ENCODE measurements at places on chromosomes 7 and 10.

GRCh38 chr10:5832946-5833345, 19.7 kb upstream of the GDI2 start:
- no peak for DNase-seq

DNA sequence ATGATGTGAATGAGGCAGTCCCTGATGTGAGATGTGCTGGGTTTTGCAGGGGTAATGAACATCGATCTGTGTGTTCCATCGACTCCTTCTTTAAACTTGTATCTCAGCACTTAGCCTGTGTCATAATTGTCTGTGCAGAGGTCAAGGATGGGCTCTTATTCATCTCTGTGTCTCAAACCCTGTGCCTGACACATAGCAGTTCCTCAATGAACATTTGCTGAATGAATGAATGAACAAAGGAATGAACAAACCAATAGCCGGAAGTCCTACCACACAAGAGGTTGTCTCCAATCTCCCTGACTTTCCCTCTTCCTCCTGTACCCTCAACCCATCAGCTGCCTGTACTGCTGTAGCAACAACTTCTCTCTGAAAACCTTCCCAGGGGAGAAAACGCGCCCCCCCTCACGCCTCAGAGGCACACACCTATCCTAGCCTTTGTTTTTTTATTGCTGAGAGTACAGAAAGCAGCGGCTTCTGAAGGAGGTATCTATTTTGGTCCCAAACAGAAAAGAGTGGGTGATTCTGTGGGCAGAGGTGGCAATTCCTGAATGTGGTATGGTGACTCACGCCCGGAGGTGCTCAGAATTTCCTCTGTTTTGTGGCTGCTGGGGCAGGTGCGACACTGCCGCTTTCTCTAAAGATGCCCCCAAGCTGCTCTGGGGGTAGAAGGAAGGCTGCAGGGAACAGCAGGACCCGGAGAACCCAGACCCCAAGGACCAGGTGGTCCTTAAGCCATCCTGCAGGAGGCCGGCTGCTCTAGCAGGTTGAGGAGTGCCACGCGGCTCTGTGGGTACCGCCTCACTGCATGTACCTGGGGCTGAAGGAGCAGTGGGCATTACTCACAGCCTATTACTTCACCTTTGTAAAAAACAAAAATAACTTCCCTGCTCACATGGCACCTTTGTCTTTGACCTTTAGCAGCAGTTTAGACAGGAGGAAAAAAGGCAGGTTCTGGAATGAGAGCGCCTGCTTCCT, 9.6 kb downstream of the IL2RA start:
- DNase-seq = no peak

GRCh38 chr7:44307301-44307900, 18.0 kb downstream of the CAMK2B start:
- no peak for DNase-seq

GRCh38 chr7:28347475-28348318, 64.6 kb upstream of the CREB5 start:
- no peak for DNase-seq

DNA sequence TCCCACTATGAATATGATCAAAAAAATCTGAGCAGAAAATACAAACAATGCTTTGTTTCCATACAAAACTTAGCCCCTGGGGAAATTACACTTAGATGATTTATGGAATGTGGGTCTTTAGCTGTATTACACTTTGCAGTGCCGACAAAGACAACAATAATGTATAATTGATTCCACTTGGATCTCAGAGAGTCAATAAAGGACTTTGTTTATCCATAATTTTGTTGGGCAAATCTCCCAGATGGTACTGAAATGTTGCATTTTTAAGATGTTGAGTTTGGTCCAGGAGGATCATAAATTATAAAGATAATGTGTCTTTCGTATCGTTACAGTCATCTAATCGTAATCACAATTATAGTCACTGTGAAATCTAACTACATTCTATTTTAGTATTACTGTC, 66.9 kb upstream of the DOCK1 start:
- no peak for DNase-seq

GRCh38 chr10:45058992-45059561, 58.4 kb downstream of the ZNF22 start:
- DNase-seq = no peak

- no peak for DNase-seq
Observed at GRCh38 chr10:60476451-60476850, 86.8 kb upstream of the ANK3 start.

DNA sequence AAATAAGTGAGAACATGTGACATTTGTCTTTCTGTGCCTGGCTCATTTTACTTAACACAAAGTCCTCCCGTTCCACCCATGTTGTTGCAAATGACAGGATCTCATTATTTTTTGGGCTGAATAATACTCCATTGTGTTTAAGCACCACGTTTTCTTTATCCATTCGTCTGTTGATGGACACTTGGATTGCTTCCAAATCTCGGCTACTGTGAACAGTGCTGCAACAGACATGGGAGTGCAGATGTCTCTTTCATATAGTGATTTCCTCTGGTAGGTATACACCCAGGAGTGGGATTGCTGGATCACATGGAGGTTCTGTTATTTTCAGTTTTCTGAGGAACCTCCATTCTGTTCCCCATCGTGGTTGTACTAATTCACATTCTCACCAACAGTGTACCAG, 264.4 kb upstream of the GALNT17 start:
- DNase-seq = no peak

DNA sequence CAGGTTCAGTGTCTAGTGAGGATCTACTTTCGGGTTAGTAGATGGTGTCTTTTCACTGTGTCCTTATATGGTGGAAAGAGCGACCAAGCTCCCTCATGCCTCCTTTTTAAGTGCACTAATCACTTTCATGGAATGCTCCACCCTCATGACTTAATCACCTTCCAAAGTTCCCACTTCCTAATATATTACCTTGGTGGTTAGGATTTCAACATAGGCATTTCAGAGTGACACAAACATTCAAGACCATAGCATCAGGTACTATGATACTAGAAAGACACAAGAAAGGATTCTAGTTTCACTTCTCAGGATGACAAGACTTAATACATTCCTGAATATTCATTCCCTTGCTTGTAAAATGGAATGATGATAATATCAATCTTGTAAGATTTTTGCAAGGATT, 119.1 kb upstream of the FAM3C start:
- no peak for DNase-seq

- peak; percentile 72 for DNase-seq
Observed at GRCh38 chr10:102643336-102644065, 778 bp upstream of the TRIM8 start.

DNA sequence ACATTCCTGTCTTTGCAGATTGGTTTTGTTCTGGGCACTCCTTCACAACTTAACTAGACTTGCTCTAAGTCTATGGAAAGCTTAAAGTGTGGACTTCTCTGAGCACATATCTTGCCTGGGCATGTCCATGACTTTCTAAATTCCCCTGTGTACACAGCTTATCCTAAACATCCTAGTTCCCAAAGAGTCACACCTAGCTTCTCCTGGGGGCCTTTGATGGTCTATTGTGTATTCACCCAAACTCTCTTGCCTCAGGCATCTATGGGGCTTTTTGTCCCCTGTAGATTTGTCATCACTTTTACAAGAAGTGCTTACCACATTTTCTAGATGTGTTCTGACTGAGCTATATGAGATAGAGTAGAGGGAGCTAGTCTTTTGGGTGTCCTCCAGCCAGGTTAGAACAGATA, 12.2 kb upstream of the ZNF488 start:
- no peak for DNase-seq

DNA sequence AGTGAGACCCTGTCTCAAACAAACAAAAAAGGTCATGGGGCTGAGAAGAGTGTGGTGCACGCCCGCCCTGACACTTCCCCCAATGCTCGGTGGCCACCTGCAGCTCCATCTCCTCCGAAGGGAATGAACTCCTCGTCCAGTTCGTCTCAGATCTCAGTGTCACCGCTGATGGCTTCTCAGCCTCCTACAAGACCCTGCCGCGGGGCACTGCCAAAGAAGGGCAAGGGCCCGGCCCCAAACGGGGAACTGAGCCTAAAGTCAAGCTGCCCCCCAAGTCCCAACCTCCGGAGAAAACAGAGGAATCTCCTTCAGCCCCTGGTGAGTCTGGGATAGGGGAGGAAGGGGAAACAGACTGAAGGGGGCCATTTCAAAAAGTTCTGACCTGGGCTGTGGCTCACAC, 4.2 kb downstream of the PCOLCE start:
- no peak for DNase-seq

DNA sequence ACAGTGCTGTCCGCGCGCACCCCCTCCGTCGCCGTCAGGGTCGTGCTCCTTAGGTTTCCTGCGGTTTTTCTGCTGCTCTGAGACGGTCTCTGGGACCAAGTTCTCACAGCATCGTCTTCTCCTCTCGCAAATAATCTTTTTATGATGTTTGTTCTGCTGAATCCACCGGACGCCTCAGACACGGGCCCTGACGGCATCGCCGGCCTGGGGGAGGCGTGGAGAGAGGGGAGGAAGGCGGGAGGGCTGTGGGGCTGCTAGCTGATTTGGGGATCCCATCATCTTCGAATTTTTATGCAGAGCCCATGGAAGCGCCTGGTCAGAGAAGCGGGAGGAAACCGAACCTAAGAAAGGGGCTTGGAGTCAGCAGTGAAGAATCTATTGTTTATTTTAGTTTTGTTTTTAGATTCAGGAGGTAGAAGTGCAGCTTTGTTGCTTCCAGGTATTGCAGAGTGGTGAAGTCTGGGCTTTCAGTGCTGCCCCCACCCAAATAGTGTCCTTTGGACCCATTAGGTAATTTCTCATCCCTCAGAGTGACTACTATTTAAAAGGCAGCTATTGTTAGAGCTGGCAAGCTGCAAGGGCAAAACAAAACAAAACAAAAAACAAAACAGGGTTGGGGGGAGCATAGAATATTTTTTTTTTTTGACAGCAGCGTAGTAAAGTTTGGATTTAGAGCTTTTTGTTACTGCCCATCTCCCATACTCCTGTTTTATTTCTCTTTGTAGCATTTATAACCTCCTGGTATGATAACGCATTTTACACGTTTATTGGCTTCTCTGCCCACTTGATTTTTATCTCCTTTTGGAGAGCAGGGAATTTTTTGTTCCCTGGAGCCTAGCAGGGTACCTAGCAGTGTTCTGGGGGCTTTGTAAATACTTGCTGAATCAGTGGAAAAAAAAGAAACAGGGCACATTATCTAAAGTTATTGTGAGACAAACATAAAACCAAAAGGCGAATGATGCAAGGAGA, 92.6 kb downstream of the SPAG6 start:
- DNase-seq = no peak

DNA sequence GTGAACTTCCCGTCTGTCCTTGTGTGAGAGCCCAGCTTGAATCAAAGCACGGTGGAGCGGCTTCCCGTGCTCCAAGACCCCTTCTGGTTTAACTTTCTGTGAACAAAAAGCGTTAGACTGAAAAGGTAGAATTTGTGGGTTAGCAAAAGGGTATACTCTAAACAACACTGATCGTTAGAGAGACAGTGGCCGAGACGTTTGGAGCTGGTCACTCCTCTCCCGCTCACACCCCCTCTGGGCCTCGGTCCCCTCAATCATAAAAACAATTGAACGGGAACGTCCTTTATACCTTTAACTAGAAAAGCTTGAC, 502 bp downstream of the PRKRIP1 start:
- DNase-seq = no peak

DNA sequence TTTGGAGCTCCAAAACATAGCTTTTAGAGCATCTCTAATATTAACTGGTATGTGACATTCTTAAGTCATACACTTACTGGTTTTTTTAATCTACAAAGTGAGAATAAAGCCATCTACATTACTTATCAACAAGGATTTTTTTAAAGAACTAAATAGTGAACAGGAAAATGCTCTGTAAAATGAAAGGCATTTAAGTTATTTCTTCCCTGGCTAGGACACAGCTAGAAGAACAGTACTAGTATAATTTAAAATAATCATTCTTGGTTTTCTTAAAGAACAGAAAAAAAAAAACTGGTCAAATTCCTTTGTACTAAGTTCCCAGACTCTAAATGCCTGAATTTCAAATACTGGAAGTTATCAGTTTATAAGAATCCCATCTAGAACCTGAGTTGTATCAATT, 139.5 kb downstream of the SRPK2 start:
- no peak for DNase-seq

DNA sequence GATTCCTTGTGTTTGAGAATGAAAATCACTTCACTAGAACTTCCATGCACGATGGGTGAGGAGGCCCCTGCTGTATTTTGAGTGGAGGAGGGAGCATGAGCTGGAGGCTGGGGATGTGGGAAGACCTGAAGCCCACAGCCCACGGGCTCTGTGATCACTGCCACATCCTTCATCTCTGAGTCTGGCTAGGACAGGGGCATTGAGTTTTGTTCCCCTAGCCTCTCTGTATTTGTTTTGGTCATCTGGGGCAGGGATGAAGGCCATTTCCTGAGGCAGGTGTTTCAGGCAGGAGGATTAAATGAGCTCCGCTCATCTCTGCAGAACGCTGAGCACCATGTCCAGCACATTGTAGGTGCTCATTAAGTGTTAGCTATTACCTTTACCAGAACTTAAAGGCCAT, 293.6 kb downstream of the GLRX3 start:
- no peak for DNase-seq

- no peak for DNase-seq
Observed at GRCh38 chr7:121540138-121540537, 144.0 kb upstream of the FAM3C start.

DNA sequence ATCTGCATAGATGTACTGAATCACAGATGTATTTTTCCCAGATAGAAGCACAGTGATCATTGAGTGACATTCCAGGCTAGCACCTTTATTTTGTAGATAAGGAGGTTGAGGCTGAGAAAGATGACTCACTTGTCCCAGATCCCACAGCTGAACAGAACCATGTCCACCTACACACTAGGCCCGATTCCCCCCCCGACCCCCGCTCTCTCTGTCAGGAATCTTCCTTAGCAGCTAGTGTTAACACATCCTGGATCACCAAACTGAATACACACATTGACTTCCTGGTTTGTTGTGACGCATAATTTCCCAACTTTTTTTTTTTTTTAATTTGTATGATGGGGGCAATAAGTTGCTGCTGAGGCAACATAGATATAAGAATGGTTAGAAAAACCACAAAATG, 5.2 kb downstream of the SFMBT2 start:
- DNase-seq = no peak

GRCh38 chr10:117260084-117260483, 19.2 kb downstream of the SLC18A2 start:
- DNase-seq = no peak

DNA sequence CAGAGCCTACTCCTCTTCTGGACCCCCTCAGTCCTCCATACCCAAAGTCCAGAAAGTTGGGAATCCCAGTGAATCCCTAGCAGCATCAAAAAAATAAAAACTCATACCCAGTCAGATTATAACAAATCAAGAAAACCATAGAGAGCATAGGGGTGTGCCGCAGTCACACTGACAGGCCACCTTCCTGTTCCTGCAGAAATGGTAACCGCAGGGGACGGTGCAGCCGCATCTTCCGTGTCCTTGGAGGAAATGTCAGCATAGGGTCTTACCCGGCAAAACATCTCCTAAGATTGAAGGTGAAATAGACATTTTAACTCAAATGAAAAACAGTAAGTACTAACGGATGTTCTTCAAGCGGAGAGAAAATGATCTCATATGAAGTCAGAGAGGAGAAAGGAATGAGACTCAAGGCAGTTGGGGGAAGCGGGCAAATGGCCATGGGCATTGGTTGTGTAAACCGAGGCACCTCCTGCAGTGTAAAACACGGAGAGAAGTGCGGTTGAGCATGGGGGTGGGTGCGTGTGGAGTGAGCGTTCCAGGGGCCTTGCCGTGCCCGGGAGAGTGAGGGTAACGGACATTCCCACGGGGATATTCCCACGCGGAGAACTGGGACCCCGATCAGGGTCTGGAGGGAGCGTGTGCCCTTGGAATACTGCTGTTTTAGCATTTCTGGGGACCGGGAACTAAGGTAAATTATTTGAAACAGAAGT, 110.8 kb downstream of the NKX6-2 start:
- no peak for DNase-seq

- no peak for DNase-seq
Observed at GRCh38 chr10:1333981-1334380, 277.8 kb downstream of the WDR37 start.
